ENCODE measurements at places on chromosomes 12 and 14.

DNA sequence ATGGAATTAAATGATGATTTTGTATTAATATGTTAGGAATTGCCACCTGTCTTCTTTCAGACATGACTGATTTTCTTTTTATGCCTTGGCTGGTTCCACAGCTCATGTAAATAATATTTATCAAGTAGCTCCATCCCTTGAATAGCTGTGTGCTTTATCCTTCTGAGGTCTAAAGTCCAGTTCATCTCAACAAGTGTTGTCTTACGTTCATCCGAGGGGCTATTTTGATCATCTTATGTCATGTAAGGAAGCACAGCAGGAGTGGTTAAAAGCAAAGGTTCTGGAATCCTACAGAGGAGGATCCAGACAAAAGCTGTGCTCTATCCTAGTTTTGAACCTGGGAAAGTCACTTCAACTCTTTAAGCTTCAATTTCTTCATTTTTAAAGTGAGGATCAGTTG lies 123.7 kb upstream of the ATP2B1 start:
- no peak for DNase-seq

DNA sequence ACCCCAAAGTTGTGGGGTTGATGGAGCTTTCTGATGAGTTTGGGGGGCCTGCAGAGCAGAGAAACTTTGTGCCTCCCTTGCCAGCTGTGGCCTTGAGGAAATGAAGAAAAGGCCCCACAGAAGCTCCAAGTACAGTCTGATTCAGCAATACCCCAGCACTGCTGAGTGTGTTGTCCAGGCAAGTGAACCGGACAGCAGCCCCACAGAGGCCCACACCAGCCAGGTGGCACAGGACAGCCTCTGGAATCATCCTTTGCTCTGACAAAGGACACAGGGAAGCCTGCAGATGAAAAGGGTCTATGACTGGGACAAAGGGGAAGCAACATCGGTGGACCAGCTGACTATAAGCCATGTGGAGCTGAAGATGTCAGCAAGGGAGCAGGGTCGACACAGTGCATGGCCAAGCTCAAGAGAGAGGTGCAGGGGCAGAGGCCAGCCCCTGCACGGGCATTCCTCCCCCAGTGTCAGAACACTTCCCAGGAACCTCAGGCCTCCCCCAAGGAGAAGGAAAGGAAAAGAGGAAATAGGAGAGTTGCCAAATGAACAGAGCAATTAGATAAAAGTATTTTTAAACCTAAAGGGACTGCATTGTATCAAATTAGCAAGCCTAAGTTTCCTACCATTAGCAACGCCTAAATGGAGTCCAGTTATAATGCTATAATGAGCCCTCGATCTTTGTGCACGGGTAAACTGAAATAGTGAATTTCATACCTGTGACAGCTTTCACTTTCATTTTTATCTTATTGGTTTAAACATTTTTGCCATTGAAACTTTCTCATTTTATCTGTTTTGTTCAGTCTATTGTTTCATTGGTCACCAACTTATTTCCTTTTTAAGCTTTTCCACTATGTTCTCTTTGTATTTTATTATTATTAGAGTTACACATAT lies 46.3 kb upstream of the PTGDR start:
- DNase-seq: no peak

DNA sequence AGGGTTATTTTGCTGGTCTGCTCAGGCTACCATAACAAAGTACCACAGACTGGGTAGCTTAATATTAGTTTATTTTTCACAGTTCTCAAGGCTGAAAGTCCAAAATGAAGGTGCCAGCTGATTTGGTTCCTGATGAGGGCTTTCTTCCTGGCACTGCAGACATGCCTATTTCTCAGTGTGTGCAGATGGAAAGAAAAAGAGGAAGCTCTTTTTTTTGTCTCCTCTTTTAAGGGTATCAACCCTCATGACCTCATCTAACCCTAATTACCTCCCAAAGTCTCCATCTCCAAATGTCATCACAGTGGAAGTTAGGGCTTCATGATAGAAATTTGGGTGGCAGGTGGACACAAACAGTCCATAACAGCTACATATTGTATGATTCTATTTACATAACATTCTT lies 25.0 kb upstream of the POLR3B start:
- DNase-seq: no peak

GRCh38 chr14:57897144-57897748 lies 31.4 kb upstream of the SLC35F4 start:
- DNase-seq: no peak

GRCh38 chr14:76201162-76201561 lies 49.4 kb downstream of the GPATCH2L start:
- no peak for DNase-seq

DNA sequence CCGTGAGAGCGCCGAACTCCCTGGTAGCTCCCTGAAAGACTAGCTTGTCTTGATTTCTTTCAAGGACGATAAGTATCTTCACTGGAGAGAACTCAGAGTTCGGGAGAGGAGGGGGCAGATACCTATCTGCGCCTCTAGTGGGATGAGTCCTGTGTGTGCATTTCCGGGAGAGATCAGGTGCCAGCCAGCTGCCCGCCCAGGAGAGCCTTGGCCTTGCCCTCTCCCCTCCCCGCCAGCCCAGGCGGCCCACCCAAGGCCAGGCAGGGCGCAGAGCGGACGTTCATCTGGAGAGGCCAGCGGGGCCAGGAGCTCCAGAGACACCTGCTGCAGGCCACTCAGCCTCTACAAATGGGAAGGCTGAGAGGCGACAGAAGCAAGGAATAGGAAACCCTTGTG lies 1.0 kb downstream of the CD9 start:
- DNase-seq: peak; percentile 75

- no peak for DNase-seq
These were observed 26.4 kb downstream of the DEGS2 start for GRCh38 chr14:100132903-100133510.

GRCh38 chr14:99270458-99271220 lies 1.4 kb downstream of the BCL11B start:
- DNase-seq: no peak

- peak; percentile 64 for DNase-seq
These were observed 63.8 kb downstream of the CDC42BPB start for GRCh38 chr14:102993523-102993922.

- no peak for DNase-seq
These were observed 2.8 kb upstream of the KCNK13 start for GRCh38 chr14:90058876-90059458.

DNA sequence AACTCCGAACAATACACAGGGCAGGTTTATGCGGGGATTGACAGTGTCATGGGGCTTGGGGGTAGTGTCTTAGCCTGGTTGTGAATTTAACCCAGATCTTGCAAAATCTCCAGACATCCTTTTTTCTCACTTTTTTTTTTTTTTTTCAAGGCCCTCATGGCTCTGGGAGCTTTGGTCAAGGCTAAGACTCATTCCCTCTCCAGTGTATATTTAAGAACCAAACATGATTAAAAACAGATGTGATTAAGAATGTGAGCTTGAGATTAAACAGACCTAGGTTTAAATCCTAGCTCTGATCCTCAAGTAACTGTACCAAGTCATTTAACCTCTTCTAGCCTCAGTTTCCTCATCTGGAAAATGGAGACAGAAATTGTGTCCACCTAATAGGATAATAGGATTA lies 151.7 kb upstream of the FUT8 start:
- no peak for DNase-seq

- DNase-seq: no peak
These were observed 77.7 kb downstream of the PTPN11 start for GRCh38 chr12:112496496-112496895.

- DNase-seq: no peak
These were observed 73.7 kb downstream of the ANKS1B start for GRCh38 chr12:99911081-99911480.

All from transverse colon (tissue), 4 donors.